SIG-M5 (cell line): ENCODE measurements at places on chromosomes 16 and 17.

DNA sequence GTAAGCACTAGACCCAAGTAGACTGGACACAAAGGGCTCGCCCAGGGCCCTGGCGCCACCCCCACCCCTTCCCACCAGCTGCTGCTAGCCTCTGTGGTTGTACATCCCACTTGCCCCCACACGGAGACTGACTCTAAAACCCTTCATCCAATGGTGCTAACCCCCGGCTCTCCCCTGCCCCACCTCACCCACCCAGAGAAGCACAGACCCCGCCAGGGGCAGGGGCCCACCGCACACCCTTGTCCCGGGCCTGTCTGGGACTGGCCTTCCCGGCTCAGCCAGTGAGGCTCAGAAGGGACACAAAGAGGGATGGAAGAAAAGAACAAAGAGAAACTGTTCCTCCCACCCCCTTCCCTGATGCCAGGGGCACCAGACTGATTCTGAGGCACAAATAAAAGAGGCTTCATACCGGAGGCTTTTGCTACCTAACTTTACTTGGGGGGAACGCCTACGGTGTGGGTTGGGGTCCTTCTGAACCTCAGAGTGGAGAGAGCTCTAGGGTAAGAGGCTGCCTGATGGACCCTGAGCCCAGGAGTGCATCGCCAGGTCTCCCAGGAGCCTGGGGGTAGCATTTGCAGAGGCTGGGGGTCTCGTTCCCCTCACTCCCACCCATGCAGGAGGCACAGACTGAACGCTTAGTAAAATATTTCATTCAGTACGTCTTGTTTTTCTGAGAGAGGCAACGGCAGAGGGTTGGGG is 8.2 kb downstream of the CORO6 start:
- no peak for DNase-seq

GRCh38 chr17:38547444-38547843 is 58.3 kb downstream of the SRCIN1 start:
- no peak for DNase-seq

GRCh38 chr16:11138769-11139325 is 117.2 kb downstream of the SOCS1 start:
- DNase-seq: no peak

GRCh38 chr16:85594978-85595661 is 18.0 kb upstream of the GSE1 start:
- DNase-seq: no peak

DNA sequence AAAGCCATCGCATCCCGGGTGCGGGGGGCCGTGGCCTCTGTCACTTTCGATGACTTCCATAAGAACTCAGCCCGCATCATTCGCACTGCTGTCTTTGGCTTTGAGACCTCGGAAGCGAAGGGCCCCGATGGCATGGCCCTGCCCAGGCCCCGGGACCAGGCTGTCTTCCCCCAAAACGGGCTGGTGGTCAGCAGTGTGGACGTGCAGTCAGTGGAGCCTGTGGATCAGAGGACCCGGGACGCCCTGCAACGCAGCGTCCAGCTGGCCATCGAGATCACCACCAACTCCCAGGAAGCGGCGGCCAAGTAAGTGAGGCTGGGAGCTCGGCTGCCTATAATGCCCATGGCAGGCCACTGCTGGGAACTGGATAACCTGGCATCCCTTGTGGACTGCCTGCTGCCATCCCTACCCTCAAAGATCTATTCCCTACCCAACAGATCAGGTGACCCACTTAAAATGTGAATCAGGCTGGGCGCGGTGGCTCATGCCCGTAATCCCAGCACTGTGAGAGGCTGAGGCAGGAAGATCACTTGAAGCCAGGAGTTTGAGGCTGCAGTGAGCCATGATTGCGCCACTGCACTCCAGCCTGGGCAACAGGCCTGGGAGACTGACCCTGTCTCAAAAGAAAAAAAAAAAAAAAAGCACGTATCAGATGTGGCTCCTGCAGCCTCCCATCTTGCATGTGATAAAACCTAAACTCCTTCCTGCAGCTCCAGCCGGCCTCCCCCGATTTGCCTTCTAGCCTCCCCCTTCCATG is 18.3 kb downstream of the CDIPT start:
- DNase-seq: no peak

DNA sequence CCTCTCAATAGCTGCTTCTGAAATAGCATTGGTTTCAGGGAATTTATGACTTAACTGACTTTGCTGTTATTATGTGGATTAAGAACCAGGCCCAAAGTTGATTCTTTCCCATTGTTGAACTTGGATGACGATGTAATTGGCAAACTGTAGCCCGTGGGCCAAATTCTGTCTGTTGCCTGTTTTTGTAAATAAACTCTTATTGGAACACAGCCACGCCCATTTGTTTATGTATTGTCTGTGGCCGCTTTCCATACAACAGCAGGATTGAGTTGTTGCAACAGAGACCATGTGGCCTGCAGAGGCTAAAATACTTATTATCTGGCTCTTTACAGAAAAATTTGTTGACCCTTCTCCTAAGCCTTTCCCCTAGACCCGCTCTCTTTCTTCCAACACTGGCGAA is 31.6 kb downstream of the NTN1 start:
- DNase-seq: no peak

DNA sequence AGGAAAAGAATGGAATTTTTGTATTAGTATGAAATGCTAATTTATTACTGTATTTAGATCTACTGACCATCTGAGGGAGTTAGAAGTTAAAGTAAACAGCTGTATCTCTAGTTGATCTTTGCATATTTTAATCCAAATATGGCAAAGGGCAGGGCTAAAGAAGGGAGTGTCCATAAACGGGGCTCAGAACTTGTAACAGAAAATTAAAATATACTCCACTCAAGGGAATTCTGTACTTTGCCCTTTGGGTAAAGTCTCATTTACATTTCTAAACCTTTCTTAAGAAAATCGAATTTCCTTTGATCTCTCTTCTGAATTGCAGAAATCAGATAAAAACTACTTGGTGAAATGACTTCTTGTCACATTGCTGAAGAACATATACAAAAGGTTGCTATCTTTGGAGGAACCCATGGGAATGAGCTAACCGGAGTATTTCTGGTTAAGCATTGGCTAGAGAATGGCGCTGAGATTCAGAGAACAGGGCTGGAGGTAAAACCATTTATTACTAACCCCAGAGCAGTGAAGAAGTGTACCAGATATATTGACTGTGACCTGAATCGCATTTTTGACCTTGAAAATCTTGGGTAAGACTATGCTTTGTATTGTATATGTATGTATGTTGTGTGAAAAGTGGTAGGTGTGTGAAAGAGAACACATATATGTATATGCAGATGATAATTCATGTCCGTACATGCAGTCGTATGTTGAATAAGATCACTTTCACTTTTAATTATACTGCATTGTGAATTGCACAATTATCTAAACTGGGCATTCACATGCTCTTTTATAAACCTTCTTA is at the start of gene ASPA:
TSS of gene ASPA (plus strand) at position 186 of the 799 bp plus-strand sequence. CDS start at position 349, 163 bp downstream.
- DNase-seq: no peak

DNA sequence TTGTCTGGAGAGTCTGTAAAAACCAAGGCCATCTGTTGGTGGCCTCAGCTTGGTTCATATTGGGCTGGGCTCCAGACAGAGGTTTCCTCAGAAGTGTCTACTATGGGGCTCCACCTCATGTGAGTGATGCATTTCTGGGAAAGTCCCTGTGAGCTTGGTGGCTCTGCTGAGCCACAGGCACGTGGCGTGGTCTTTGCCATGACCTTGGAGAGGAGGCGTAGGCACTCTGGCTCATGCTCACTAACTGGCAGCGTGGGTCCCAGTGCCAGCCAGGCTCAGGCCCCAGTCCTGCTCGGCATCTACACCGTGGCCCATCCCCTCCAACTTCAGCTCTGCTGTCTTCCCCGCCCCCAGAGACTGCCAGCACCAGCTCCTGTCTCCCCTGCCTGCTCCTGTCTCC is 10.7 kb upstream of the SMTNL2 start:
- no peak for DNase-seq

- DNase-seq: no peak
These were observed 95.5 kb downstream of the GNAO1 start for GRCh38 chr16:56286809-56287208.

- no peak for DNase-seq
These were observed 42.9 kb upstream of the C16orf78 start for GRCh38 chr16:49330562-49331201.

GRCh38 chr17:70310221-70310672 is 140.9 kb downstream of the KCNJ2 start:
- no peak for DNase-seq

DNA sequence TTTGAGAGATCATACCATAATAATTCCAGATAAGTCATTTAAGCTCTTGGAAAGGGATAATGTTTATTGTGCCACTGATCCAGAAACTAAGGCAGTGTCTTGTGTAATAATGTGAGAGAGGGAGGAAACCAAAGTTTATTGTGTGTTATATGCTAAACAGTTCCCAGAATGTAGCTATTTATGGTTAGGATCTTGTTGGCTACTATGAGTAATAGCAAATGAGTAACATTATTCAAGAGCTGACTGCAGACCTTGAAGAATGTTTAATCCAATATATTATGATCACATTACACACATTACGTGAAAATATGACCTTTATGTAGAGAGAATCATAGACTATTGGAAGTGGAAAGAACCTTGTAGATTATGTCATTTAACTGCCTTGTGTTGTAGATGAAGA is 139.5 kb downstream of the BCAS3 start:
- DNase-seq: no peak

- no peak for DNase-seq
These were observed 2.8 kb upstream of the DNAI2 start for GRCh38 chr17:74271281-74271680.

GRCh38 chr17:42814633-42815399 is 9.3 kb downstream of the BECN1 start:
- DNase-seq: no peak

- DNase-seq: no peak
These were observed 622 bp downstream of the TOM1L2 start for GRCh38 chr17:17971431-17972125.

DNA sequence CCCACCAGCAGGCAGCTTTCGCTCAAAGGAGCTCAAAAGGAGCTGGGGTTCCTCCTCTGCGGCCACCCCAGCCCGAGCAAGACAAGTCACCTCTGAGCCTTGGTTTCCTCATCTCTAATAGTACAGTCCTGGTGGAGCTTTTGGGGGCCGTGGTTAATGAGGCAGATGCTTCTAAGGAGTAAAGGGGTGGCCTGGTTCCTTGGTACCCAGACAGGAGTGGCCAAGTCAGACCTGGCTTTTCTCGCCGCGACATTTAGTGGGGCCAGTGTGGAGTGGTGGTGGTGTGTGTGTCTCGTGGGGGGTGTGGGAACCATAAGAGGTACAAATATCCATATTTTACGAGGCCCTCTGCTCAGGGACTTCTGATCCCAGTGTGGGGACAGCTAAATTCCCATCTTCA is 6.7 kb downstream of the FOXF1 start:
- no peak for DNase-seq

DNA sequence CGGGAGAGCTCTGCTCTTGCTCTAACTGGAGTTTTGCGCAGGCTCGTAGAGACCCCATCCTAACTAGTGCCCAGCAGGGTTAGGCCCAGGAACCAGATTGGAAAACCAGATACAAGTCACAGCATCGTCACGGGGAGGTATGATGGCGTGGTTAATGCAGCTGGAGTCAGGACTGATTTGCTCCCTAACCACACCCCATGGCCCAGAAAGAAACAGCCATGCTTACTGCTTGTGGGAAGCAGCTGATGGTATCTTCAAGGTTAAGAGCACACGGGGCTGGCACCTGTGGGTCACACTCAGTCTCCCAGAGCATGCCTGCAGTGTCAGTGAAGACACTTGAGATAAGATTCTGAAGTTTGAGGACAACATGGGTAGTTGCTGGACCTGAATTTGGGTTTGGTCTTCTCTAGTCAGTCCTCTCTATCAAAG is 60.2 kb downstream of the WIPI1 start:
- DNase-seq: no peak

- no peak for DNase-seq
These were observed 129.1 kb downstream of the MYO1D start for GRCh38 chr17:32747856-32748255.

GRCh38 chr16:54998834-54999233 is 68.2 kb downstream of the IRX5 start:
- no peak for DNase-seq

GRCh38 chr16:5642436-5642835 is 544.8 kb upstream of the EEF2KMT start:
- DNase-seq: no peak
